ENCODE measurements at places on chromosomes 3 and 15.

GRCh38 chr3:31013843-31014242, 119.4 kb upstream of the GADL1 start:
- no peak for DNase-seq

DNA sequence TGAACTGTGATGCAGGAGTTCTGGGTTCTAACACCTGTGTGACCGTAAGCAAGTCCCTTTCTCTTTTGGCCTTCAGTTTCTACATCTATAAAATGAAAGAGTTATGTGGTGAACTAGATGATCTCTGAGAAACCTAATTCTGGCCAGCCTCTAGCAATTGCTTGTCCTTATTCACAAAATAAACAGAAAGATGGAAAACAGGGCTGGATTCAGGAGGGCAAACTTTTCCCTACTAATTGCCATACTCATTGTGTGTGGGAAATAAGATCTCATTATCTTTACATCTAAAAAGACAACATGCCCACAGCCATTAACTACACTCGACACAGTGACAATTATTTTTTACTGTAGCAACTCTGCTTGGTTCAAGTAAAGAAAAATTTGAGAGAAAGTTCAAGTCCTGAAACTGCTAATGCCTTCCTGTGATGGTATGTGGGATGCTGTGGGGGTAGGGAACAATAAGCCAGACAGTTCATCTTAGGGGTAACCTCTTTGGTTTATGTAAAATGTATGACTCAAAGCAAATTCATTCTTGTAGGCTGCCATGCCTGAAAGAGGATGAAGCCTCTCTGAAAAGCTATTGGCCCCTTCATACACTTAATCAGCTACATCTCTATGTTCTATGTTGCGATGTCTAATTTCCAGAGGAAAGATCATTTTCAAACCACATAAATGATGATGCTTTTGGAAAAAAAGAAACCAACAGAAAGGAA, 177.6 kb upstream of the BCL6 start:
- no peak for DNase-seq

GRCh38 chr15:32747921-32748342, 30.1 kb downstream of the GREM1 start:
- DNase-seq, result no peak

GRCh38 chr15:65184305-65184867, 756 bp downstream of the CLPX start:
- peak; percentile 77 for DNase-seq

GRCh38 chr3:139355891-139356290, 12.1 kb downstream of the MRPS22 start:
- no peak for DNase-seq

- DNase-seq, result no peak
Measured at GRCh38 chr3:46859001-46859710, 4.1 kb downstream of the MYL3 start.

GRCh38 chr15:63450884-63451225, 53.5 kb upstream of the USP3 start:
- DNase-seq, result no peak

DNA sequence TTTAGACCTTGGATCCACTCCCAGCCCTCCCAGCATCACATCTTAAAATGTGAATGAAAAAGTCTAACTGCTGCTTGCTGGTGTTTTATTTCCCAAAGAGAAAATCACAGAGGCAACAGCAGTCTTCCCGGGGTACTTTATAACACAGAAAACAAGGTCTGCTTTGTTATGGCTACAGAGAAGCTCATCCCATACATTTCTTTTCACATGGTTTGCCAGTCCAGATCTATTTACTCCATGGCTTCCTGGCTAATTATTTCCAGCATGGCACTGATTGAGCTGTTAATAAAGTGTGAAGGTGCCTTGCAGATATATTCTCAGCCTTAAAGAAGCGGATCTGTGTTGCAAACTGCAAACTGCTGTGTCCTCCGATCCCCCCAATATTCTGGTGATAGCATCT, 466.1 kb upstream of the CFAP20DC start:
- no peak for DNase-seq

DNA sequence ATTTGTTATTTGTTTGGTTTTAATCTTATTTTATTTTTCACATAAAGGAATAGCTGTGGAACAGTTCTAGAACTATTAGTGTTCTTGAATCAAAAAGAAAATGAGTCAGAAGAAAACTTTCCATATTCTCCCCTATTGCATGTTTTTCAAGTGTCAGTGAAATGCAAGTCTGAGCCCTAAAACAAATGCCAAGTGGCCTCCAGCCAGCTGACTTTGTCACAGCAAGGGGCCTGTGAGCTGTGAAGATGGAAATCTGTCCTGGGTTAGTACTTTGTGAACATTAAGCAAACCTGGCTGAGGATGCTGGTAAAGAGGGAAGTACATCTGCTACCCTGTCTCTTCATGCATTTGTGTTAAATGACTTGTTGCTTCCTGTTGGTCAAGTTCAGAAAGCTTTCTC, 14.2 kb downstream of the LRRC49 start:
- DNase-seq, result no peak

DNA sequence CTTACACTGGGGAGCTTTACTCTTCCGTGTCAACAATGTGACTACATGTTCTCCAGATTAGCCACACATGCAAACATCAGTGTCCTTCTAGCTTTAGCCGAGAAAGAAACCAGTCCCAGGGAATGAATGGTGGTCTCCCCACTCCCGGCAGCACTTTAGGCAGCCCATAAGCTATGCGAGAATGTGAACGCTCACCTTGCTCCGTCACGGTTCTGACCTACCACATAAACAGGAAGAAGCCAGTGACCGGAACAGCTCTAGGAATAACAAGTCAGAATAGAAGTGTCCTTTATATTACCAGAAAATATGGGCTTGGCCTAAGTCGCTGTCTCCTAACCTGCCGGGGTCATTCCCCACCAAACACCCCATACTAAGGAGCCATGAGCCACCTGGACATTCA, 98.0 kb upstream of the ABHD17C start:
- DNase-seq, result no peak

GRCh38 chr15:100222349-100222715, 119.4 kb downstream of the ADAMTS17 start:
- no peak for DNase-seq

DNA sequence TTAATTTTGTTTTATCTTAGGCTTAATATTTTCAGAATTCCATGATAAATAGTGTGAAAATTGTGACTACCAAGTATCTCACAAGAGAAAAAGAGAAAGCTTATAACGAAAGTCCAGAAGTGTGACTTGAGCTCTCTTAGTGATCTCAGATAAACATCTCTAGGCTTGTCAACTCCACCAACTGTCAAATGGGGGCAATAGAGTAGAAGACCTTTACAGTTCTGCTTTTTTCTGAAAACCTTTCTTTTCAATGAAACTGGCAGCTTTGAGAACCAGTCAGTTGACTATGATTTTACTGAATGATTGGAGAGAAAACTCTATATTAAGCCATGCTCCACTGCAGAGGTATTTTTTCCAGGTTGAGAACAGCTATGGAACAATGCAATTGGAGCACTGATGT, 119.2 kb upstream of the TP63 start:
- no peak for DNase-seq

DNA sequence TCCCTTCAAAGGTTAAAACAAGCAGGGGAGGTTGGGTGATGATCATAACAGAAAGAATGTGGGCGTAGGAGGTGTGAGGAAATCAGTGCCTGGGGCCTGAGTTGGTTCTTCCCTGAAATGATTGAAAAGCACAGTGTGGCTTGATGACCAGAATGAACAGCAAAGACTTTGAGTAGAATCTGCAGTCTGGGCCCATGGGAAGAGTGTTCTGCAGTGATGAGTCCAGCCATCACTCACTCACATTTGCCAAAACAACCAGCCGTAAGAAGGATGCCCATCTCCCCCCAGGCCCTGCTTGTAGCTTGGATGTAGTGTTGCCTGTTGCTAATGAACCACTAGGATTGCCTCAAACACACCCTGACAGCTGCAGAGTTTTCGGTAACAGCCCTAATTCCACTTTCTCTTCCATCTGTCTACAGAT, 67.9 kb downstream of the VGLL3 start:
- DNase-seq, result no peak

DNA sequence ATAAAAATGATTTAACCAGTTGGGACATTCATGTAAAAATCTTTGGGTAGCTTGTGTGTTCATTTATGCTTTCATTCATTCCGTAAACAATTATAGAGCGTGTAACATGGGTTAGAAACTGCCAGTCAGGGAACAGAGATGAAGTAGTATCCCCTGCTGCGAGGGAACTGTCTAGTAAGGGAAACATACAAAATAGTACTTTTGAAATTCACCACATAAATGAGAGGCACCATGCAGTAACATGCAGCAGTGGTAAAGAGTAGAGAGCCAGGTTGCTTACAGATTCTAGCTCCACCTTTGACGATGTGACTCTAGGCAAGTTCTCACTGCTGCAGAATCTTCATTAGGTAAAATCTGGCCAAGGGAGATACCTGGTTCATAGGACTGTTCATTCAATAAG, 938 bp downstream of the DZIP3 start:
- DNase-seq, result no peak

DNA sequence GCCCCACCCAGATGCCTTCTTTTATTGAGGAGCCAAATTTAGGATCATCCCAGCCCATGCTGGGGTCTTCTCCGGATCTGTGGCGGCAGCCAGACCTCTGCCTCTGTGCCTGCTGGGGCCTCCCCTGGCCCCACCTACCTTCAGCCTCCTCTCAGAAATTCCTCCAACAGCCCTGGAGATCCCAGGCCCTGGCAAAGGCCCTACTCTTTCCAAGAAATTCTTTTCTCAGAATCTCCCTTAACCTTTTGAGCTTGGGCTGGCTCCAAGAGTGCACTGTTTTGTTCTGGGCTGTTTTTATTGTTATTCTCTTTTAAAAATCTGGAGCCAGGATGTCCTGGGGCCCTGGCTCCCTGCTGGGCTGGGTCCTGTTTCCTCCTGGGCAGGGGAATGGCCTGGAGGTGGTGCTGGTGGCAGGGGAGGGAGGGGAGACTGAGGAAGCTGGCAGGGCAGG, 57.8 kb downstream of the GRIP2 start:
- DNase-seq, result no peak
